ENCODE measurements at places on chromosomes 7 and 10.

- no peak for DNase-seq
Measured at GRCh38 chr10:11886851-11887250, 63.7 kb downstream of the PROSER2 start.

DNA sequence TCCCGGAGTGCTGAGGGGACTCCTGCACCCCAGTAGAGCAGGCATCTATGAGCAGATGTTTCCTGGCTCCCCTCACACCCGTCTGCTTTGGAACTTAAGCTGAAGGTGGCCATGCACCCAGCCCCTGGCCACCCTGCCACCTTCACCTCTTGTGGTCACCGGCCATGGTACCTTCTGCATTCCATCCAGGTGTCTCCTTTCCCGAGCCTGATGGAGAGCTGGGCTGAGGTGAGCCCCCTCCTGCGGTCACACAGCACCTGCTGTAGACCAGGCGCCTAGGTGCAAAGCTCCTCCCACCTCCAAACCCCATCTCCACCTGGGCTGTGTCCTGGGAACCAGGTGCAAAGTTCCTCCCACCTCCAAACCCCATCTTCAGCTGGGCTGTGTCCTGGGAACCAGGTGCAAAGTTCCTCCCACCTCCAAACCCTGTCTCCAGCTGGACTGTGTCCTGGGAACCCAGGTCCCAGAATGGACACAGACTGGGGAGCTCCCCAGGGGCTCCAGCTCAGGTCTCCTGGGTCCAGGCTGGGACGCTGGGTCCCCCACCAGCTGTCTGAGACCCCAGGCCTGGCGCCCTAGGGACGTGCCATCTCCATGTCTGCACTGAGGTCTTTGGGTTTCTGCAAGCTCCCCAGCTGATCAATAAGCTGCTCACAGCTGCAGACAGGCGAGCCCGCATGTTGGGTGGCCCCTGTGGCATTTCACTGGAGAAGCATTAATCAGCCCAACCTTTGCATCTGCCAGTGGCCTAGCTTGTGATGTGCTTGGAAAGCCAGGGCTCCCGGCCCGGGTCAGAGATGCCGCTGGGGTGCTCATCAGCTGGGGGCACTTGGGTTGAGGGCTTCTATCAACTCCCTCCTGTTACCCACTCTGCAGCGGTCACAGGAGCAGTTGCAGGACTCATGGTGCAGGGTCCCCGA is 61.2 kb upstream of the INPP5A start:
- no peak for DNase-seq

- no peak for DNase-seq
Measured at GRCh38 chr7:143257501-143257900, 5.7 kb upstream of the GSTK1 start.

GRCh38 chr10:11261687-11262493 is 244.2 kb downstream of the CELF2 start:
- DNase-seq, result no peak

- no peak for DNase-seq
Measured at GRCh38 chr7:122802301-122802751, 83.9 kb downstream of the CADPS2 start.

GRCh38 chr10:75019370-75019769 is 92.1 kb upstream of the SAMD8 start:
- peak; percentile 53 for DNase-seq

All from CD4-positive, alpha-beta T cell treated with Interleukin-10 for 1 hour (primary cell).